ENCODE measurements at places on chromosomes 6 and 20.
A peak's percentile ranks its signal among the peaks of the same experiment; 100 is the strongest.

DNA sequence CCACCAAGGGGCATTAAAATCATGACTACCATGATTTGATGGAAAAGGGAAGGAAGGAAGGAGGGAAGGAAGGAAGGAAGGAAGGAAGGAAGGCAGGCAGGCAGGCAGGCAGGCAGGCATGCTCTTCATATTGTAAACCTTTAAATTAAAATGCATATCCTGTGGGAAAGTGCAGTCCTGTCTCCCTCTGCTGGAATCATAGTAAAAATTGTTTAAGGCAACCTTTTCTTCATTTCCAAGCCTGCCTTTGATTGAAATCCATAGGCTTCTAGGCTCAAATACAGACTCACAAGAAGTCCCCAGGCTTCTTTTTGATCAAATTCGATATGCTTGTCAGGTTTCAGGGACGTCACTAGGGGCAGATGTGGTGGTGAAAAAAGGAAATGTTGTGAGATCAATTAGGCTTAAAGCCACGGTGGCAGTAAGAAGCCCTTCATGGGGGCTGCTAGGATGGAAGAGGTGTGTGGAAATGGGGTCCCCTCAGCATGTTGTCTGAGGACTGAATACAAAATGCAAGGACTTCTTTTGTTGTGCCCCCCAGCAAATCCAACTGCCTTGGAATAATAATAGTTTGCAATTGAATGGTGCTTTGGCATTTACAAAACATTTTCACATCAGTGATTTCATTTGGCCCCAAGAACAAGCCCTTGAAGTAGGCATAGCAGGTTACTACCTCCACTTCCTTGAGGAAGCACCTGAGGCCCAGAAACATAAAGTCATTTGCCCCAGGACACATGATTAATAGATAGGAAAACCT lies 25.6 kb upstream of the GABRR1 start:
- no peak for DNase-seq

- no peak for DNase-seq
Measured at GRCh38 chr6:61953851-61954250, 332.2 kb downstream of the KHDRBS2 start.

GRCh38 chr6:56025795-56026194 lies 150.4 kb upstream of the BMP5 start:
- DNase-seq, result no peak

- DNase-seq, result no peak
Measured at GRCh38 chr6:125854355-125854754, 63.6 kb downstream of the NCOA7 start.

DNA sequence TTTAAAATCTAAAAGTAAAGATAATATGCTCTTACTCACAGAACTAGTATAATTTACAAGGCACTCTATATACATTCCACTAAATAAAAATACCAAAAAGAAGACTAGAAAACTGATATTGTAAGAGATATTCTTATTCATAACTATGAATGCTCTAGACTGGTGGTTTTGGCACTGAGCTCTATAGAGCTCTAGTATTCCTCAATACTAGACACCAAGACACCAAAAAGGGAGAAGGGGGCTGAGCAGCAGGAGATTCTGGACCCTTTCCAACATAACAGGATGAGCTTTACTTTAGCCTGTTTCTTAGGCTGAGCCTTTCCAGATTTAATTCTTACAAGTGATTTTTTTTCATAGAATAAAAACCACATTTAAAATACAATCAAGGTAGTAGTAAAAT lies 173.6 kb downstream of the COL21A1 start:
- DNase-seq, result no peak

GRCh38 chr6:48535582-48536009 lies 424.6 kb upstream of the PTCHD4 start:
- no peak for DNase-seq

DNA sequence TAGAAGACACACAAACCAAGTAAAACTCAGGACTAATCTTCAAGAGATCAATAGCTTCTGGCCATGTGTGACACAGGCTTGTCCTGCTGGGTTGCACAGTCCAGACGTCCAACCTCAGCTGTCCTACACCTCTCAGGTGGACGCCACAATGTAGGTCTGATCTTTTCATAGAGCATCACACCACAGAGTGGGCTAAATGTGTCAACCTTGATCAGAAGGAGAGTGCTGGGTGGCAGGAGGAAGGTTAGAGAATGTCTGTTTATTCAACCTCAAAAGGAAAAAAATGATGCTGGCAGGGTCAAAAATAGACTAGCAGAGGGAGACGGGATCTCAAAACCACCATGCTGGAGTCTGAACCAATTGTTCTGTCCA lies 41.7 kb downstream of the GFOD1 start:
- no peak for DNase-seq

DNA sequence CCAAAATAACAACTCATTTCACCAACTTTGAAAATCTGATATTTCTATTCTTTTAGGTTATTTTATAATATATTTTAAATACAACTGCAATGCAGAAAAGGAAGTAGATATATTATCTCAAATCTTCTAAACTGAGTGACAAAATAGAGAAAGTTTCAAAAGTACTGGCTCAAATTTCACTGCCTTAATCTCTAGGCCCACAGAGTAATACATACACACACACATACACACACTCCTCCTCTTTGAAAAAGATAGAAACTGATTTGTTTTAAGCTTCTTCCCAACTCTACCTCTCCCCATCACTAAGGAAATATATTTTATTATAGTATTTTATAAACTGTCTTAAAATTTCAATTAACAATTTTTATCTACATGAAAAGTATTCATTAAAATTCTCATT lies 36.2 kb downstream of the ARHGAP18 start:
- DNase-seq, result no peak

- DNase-seq, result no peak
Measured at GRCh38 chr6:169115632-169116031, 138.0 kb downstream of the THBS2 start.

- no peak for DNase-seq
Measured at GRCh38 chr20:53867741-53868351, 202.5 kb downstream of the BCAS1 start.

GRCh38 chr20:52926505-52926904 lies 45.7 kb upstream of the TSHZ2 start:
- no peak for DNase-seq

GRCh38 chr20:59933296-59933848 lies at the start of gene SYCP2:
TSS of gene SYCP2 (minus strand) at chr20:59933637. CDS start at chr20:59922413, 11,224 bp downstream.
- DNase-seq, result no peak

- DNase-seq, result no peak
Measured at GRCh38 chr6:3088968-3089367, 20.7 kb downstream of the RIPK1 start.

- no peak for DNase-seq
Measured at GRCh38 chr20:24724982-24725533, 224.0 kb upstream of the CST7 start.

DNA sequence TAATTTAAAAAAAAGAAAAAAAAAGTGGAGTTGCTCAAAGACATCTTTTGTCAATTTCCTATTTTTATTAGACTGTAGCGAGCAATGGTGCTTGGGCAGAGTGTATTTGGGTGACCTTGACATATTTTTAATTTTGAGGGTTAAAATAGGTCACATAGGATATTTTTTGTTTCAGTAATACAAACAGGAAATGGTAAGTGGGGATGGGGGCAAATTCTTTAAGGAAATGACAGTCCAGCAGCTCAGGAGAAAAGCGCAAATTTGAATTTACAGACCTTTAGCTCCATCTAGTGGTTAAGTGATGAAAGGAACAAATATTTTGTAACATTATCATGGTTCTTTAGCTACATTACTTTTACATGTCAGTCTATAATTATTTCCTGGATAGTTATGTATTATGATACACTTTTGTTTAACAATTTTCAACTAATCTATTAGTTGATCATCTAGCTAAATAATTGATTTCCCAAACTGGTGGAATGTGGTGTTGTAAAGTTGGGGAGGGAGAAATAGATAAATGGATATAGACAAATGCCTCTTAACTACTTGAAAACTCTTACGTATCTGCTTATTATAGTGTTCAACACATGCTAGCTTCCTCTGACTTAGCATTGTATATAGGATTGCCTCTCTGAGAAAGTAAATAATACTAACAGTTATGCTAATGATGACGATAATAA lies 10.0 kb downstream of the CITED2 start:
- peak; percentile 73 for DNase-seq

DNA sequence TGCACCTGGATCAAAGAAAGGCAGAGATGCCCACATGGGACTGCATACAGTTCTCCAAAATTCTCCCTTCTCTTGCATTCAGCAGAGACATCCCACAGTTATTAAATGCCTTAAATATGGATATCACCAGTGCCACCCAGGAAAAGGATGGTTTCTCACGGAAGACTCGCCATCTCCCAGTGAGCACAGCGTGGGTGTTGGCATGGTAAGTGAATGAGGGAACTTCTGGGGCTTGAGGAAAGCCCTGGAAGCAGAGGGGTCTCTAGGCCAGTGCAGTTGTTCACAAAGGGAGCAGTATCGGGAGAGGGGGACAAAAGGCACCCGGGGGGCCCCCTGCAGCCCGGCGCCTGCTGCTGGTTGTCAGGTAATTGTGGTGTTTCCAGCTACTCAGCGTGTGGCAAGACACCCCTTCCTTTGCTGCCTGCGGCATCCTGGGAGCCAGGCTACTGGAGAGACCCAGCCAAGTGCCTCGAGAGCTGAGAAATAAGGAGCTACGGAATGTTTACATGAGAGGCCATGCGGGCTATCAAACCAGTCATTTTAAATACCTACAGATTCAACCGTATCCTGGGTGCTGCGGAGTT lies 125.4 kb downstream of the PXDC1 start:
- no peak for DNase-seq

DNA sequence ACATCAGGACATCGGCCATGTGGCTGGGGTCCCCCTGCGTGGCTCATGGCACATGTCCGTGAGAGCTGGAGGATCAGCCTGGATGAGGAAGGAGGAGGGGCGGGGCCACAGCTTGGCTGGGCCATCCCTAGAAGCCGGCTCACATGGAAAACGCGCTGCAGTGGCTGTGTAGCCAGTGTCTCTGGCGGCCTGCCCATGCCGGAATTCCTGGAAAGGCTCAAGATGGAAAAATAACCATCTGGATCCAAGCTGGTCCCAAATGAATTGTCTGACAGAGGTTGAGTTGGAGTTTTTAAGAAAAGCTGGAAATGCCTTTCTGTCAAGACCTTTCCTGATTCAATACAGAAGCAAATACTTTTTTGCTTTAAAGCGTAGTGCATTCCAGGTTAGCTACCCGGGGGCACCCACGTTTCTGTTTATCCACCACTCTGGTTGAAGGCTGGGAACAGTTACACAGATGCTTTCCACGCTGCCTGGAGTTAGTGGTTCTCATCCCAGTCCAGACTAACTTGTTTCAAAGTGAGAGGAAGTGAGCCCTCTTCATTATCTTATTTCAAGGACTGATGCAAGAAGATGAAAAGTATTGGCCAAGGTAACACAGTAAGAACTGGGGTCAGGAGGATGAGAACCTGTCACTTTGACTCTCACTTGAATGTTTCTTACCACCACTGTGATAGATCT lies 99.0 kb downstream of the GMPR start:
- DNase-seq, result peak; percentile 32

GRCh38 chr6:109224994-109225393 lies 129.7 kb downstream of the CEP57L1 start:
- DNase-seq, result no peak

All from midbrain (tissue), 1 donor.